BE2C (cell line): ENCODE measurements at places on chromosomes 16 and 17.

GRCh38 chr16:23753908-23754593 lies 775 bp upstream of the CHP2 start:
- no peak for DNase-seq

GRCh38 chr17:69575346-69575761 lies 160.9 kb downstream of the MAP2K6 start:
- DNase-seq = no peak

GRCh38 chr17:28839221-28839620 lies 3.4 kb downstream of the FAM222B start:
- DNase-seq = no peak

DNA sequence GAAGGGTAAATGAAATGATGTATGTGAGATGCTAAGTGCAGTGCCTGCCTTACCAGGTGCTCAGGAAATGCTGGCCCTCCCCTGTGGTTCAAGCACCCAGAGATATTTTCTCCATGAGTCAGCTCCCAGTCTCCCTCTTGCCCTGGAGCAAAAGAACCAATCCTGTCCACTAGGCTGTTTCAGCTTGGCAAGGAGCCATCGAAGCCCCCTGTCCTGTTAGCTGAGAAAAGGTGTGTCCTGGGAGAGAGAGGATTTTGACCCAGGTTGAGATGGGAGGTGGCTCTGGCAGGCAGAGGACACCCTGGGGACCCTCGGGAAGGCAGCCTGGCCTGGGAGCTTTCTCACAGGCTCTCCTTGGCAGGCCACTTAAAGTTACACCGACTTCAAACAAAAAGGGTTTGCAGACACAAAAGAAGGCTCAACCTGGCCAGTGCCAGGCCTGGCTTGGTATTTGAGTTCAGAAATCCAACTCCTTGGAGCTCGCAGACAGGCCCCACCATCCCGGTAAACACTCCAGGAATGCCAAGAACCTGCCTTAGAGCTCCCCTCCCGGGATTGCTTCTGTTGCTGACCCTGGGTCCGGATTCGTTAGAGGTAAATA lies 29.6 kb downstream of the NTN1 start:
- DNase-seq = no peak

DNA sequence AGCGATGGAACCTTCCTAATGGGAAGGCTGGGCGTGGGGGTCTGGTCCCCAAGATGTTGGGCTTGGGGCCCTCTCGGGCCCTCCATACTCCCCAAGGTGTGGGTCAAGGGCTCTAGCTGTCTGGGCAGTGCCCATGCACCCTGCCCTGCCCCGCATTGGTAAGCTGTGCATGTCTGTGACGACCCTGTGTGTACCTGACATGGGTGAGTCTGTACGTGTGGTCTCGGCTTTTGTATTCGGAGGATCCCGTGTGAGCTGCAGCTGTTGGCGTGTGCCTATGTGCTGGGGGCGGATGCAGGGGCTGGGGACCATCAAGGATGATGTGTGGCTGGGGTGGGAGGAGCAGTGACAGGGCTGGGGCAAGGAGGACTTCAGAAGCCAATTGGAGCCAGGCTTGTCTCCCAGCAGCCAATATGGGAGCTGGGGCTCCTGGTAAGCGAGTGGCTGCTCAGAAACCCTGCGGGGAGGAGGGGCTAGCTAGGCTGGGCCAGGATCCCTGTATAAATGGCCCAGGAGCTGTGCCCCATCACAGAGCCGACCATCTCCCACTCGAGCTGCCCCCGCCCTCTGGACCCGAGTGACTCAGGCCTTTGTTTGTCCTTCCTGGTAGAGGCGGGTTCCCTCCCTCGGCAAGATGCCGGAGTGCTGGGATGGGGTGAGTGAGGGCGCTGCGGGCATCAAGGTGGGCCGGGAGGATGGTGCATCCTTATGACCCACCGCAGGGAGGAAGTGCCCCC lies at the start of gene NDRG4:
Gene NDRG4, plus strand, starts transcription at position 529 of the 737 bp plus-strand sequence. Its CDS starts 106 bp downstream, at position 635.
- DNase-seq = peak; percentile 98

- DNase-seq = no peak
Observed at GRCh38 chr17:19302791-19303331, 59.7 kb downstream of the B9D1 start.

DNA sequence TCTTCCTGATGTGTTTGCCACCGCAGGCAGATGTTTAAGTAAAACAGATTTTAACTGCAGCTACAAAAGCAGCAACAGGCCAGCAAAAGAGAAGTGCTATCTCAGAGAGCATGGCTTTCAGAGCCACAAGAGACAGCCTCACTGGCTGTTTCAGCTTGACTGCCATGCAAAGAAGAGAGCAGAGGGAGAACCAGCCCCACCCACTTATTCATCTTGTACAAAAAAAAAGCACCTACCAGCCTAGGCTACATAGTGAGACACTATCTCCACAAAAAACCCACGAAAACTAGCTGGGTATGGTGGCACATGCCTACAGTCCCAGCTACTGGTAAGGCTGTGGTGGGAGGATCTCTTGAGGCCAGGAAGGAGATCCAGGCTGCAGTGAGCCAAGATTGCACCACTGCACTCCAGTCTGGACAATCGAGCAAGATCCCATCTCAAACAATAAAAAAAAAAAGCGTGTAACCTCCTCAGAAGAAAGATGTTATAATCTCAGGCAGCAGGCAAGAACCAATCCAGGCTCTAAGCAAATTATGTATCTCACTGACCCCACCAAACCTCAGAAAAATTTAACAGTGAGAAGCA lies 30.0 kb downstream of the STH start:
- no peak for DNase-seq

DNA sequence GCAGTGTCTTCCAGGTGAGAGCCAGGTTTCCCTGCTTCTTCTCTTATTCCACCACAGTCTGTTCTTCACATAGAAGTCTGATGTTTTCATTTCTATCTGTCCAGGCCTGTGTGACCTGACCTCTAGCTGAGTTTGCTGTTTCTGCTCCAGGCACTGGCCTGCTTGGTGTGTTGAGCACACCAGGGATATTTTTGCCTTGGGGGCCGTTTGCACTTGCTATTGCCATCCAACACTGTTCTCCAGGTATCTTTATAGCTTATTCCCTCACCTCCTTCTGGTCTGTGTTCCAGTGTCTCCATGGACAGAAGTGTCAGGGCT lies 41.4 kb downstream of the MRTFB start:
- DNase-seq = no peak

DNA sequence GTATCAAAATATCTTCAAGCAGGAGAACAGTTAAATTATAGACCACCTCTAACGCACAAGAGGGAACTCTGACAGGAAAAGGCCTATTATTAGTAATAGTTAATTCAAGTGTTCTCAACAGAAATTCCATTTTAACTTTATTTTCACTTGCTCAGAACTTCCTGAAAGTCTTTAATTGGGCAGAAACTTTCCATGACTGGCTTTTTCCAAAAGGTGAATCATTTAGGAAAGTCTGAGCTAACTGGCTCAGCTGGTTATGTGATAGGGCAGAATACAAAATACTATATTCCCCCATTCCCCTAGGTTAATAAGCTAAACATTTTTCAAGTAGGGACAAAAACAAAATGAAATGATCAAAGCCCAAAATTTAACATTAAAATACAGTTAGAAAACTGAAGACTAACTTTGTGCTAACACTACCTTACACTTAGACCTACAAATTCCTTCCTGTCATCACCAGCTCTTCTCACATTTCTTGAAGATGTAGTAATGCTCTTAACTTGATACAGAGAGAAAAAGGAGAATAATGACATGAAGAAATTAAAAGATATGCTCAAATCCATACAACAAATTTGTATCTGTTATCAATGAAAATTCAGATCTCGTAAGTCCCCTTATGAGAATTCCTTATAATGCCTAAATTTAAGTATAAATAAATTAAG lies 31.0 kb downstream of the CFDP1 start:
- no peak for DNase-seq

DNA sequence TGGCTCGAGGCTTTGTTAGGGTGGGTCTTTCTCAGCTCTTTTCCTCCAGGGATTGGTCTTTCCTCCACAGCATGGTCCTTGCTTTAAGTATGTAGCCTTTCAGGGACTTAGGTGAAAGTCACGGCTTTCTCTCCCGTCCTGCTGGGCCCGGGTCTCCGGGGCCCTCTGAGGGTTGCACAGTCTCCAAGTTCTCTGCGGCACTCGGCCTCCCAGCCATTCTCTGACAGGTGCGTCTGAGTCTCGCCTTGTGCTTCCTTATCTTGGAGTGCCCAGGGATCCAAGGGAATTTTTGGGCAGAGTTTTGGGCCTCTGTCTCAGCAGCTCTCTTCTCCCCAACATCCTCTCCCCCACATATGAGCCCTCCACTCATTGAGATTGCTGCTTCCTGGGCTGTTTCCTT lies 36.6 kb downstream of the ZNF750 start:
- DNase-seq = no peak

- peak; percentile 88 for DNase-seq
Observed at GRCh38 chr17:78883533-78884131, 19.4 kb downstream of the CEP295NL start.

DNA sequence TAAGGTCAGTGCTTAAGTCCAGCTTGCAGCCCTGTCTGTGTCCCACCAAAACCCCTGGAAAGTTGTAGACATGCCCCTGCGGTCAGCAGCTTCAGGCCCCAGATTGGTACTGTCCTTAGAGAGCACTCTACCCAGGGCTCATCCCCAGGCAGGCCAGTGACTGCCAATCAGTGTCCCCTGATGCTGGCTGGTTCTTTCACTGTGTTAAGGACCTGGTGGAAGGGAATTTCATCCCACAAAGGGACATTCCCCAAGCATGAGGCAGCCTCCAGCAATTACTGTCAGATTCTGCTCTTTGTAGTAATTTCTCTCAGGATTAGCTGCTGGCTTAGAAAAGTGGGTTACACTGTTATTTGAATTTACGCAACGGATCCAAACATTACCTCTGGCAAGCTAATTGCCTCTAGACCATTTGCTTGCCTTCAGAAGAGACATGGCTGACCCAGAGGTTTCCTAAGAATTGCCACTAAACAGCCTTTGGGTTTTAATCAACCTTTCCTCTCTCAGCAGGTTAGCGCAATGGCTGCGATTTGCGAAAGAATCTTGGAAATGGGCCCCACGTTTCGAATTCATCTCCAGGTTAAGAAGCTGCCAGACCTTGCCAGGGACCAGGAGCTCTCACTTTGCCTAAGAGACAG lies 5.9 kb downstream of the IRX6 start:
- DNase-seq = no peak

DNA sequence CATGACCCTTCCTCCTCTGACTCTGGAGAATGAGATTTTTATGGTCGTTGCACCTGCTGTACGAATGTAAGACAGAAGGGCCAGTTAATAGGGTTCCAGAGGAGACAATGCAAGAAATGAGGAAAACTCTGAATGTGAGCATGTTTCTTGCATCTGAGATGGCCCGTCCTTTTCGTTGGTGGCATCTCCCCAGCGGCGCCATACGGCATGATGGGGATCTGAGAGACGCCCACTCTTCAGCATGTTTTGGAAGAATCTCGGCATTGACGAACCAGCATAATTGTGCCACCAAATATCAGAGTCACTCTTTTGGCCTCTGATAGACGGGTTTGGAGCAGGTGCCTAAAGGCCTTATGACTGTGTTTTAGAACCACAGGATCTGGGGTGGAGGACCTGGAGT lies 126.5 kb upstream of the RCVRN start:
- DNase-seq = no peak

DNA sequence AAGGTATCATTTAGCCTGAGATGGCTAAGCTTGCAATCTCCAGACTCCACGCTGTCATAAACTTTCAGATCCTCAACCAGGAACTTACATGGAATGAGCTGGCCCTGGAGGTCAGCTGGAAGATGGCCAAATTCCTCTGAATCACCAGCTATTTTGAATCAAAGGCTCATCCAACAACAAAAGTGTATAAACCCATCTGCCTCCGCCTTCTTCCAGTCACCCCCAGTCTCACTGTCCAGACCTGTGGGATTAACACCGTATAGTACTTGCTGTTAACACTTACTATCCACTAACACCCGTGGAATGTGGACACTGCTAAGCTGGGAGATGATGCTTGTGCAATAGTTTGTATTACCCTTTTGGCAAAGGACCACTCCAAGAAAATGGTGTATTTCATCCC lies 1.9 kb upstream of the LCMT1 start:
- no peak for DNase-seq

DNA sequence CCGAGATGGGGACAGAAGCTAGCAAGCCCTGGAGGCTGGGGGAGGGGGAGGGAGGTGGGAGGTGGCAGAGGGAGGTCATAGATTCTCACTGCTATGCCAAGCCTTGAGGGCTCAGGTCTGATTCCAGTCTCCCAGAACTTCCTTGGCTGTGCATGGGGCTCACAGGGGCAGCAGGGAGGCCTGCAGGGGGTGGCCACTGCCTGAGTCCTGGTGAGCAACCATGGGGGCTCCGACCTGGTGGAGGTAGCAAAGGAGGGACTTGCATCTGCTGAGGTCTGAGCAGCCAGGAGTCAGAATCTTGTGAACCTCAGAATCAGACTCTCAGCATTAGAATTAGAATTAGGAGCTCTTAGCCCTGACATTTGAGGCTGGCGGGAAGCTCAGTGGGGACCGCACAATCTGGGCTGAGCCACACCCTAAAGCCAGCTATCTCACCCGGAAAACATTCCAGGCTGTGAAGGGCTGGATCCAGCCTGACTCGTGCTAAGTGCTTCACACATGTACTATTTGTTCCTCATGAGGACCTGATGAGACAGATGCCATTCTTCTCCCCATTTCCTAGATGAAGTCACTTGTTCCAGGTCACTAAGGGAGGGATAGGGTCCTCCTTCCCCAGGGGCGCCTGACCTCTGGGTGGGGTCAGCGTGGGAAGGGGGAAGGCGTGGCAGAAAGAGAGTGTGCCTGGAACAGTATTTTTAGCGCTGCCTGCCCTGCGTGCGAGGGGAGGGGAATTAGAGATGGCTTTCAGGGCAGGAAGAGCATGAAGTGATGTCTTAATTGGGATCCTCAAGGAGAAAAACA lies 17.3 kb upstream of the KCNJ12 start:
- no peak for DNase-seq

DNA sequence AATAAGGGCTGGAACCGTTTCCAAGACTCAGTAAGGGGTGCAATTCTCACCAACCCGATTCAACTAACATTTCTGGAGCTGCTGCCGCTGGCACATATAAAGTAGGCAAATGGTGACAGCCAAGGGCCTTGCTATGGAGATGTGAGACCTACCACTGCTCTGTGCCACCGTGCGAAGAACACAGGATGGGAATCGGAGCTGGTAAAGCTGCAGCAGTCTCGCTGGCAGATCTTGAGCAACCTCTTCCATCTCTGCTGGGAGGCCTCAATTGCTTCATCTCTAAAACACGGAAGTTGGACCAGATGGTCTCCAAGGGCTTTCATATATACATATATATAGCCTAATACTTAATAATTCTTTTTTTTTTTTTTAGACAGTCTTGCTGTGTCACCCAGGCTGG lies 128.9 kb upstream of the RCVRN start:
- no peak for DNase-seq

DNA sequence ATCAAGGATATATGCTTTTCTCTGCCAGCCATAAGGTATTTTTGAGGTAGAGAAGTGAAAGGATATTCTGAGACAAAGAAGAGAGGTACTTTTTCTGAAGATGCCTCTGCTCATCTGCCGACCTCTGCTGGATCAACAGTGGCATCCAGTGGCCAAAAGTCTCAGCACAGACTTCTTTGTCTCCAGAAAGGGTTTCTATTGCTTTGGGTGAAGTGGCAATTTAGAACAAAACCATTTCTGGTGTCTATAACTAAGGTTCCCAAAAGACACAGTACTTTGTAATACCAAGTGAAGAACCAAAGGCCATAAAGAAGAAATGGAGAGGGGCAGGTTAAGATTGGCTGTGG lies 155.2 kb upstream of the C17orf78 start:
- DNase-seq = peak; percentile 54
